Stimulated activated CD8-positive, alpha-beta memory T cell treated with anti-CD3 and anti-CD28 coated beads, Interleukin-4, amount 100 ng/mL, for 48 hours (primary cell): ENCODE measurements at places on chromosomes 1 and 21.

GRCh38 chr1:93519199-93519829 lies 71.4 kb downstream of the FNBP1L start:
- DNase-seq = no peak

DNA sequence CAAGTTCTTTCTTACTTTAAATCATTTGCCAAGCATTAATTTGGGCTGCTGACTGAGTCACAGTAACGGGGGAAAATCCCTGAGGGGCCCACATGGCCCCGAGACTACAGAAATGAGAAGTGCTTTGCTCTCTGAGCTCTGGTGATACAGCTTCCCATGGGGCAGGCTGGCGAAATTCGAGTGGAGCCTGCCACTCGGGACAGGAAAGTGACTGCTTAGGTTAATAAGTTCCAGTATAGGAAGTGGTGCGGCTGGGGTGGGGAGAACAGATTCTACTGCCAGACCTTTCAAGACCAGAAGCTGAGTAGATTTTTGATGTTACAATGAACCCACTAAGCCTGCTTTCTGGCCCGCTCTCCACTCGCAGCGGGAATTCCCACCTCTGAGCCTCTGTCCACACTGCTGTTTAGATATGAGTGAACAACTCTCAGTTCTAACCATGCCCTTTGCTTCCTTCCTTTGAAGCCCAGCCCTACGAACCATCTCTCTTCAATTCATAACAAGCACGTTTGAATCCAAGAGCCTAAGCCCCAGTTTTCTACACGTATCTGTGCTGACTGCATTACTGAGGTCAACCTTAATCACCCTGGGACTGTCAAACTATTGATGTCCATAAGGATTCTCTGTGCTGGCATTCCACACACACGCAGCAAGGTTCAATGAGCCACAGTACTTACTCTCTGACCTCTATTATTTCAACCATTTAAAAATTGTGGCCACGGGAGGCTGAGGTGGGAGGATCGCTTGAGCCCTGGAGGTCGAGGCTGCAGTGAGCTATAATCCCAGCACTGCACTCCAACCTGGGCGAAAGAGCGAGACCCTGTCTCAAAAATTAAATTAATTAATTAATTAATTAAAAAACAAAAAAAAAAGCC lies 9.6 kb downstream of the ZBTB17 start:
- peak; percentile 87 for DNase-seq

- no peak for DNase-seq
Observed at GRCh38 chr1:107183011-107183410, 42.2 kb downstream of the NTNG1 start.

DNA sequence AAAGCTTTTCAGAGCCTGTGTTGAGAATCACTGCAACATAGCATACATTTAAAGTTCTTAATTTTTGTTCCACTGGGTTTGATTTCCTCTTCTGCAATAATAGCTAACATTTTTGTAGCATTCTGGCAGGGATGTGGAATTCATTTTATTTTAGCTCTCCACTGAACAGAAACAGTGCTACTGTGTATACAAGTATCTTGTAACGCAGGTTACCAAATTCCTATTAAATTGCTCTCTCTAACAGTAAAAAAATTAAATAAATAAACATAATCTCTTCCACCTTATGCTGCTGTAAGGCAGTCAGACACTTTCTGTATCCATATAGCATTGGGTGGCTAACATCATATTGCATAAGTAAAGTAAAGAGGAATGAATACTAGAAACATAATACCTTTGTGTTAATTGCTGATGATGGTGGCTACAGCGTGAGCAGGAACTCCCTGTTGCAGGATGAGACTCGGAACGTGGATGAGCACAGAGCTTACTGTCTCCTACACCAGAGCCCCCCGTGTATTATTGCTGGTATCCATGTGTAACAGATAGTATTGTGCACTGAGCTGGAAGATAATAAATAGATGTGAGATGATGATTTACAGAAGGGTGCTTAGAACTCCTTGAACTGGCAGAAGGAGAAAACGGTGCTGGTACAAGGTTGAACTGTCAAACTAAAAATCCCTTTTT lies 276.9 kb upstream of the SNX7 start:
- no peak for DNase-seq

- DNase-seq = no peak
Observed at GRCh38 chr1:219279017-219279770, 105.5 kb downstream of the LYPLAL1 start.

GRCh38 chr1:70542856-70543255 lies 131.8 kb downstream of the CTH start:
- no peak for DNase-seq

- DNase-seq = no peak
Observed at GRCh38 chr21:41428847-41429246, 2.8 kb downstream of the MX1 start.

DNA sequence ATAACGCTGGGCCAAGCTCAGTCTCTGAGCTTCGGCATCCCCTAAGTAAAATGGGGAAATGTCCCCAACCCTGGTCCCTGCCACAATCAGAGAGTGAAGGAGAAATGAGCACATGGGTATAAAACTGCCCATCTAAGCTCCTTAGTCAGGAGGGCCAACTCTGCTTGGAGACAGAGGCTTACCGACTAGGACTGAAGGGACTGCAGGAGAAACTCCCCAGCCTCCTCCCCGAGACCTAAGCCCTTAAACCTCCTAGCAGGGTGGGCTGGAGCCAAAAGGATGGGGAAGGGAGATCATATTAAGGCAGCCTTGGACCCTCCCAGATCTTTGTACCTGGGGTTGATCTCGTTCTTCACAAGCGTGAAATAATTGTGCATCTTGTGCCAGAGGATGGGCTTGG lies 5.5 kb downstream of the ETNK2 start:
- DNase-seq = no peak

GRCh38 chr1:208731981-208732821 lies 488.0 kb upstream of the PLXNA2 start:
- DNase-seq = no peak

- DNase-seq = peak; percentile 62
Observed at GRCh38 chr1:150621497-150622302, 7.7 kb downstream of the ENSA start.

- DNase-seq = peak; percentile 43
Observed at GRCh38 chr1:247415423-247416361, at the start of gene NLRP3. TSS of gene NLRP3 (plus strand) at chr1:247416173. CDS start at chr1:247418801, 2,628 bp downstream.

- DNase-seq = no peak
Observed at GRCh38 chr1:78387201-78387600, 103.6 kb upstream of the PTGFR start.

DNA sequence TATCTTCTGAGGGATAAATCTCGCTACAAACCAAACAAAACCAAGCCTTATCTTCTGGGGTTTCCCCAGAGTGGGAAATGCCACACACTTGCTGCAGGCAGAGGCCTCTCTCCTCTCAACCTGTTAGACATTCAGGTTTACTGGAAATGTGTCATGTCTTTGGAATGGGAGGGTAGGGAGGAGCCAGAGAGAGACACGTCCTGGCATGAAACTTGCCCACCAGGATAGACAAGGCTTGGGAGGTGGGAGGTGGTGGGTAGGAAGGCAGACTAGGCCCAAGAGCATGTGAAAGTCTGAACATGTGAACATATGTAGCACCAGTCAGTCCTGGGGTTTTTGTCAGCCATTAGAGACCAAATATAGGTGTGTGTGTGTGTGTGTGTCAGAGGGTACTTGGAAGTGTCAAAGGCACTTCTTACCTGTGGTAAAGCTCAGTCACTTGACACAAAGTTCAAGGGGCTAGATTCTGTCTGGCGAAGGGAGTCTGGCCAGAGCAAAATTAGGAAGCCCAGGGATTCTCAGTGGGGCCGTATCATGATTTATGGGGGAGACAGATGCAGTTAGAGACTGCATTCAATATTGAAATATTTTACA lies 32.4 kb upstream of the PIGC start:
- no peak for DNase-seq

GRCh38 chr1:184563308-184563707 lies 176.5 kb downstream of the C1orf21 start:
- no peak for DNase-seq

DNA sequence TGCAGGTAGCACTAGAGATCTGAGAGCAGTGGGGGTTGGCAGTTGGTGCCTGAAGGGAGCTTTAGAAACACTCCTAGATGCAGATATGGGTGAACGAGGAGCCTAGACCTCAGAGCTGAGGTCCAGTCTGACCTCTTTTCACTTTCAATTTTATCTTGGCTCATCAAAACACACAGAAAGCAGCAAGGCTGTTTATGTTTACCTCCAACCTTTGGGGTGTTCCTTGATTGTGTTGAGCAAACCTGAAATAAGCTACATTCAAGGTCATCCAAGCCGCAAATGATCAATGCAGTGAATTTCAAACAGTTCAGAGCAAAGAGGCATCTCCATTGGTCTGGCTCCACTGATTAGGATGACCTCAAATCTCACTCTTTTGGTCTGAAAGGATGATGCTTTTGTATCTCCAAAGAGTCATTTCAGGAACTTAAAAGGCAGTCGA lies 1.3 kb downstream of the LY9 start:
- no peak for DNase-seq

- no peak for DNase-seq
Observed at GRCh38 chr1:113185463-113186104, 112.6 kb downstream of the LRIG2 start.

- no peak for DNase-seq
Observed at GRCh38 chr1:173148971-173149370, 58.2 kb downstream of the TNFSF4 start.

GRCh38 chr1:227958617-227959324 lies 11.0 kb upstream of the WNT9A start:
- DNase-seq = peak; percentile 3

- DNase-seq = no peak
Observed at GRCh38 chr1:218967836-218968235, 205.8 kb upstream of the LYPLAL1 start.

- DNase-seq = no peak
Observed at GRCh38 chr1:81681601-81682266, 119.0 kb upstream of the ADGRL2 start.

DNA sequence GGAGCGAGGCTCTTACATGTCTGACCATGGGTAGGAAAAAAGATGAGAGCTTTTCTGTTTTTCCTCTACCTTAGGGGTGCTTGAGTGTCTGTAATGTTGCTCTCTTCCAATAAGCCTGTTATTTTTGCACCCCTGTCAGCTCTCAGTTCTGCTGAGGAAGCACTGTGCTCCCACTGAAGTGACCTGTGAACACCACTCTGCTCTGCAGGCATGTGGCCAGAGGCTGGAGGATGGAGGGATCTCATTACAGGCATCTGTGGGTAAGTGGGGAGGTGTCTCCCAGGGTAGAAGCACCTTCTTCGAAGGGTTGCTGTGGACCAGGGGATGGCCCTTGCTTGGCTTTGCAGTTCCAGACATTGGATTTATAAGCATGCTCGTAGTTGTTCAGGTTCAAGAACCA lies 56.8 kb upstream of the RBM15 start:
- DNase-seq = no peak

DNA sequence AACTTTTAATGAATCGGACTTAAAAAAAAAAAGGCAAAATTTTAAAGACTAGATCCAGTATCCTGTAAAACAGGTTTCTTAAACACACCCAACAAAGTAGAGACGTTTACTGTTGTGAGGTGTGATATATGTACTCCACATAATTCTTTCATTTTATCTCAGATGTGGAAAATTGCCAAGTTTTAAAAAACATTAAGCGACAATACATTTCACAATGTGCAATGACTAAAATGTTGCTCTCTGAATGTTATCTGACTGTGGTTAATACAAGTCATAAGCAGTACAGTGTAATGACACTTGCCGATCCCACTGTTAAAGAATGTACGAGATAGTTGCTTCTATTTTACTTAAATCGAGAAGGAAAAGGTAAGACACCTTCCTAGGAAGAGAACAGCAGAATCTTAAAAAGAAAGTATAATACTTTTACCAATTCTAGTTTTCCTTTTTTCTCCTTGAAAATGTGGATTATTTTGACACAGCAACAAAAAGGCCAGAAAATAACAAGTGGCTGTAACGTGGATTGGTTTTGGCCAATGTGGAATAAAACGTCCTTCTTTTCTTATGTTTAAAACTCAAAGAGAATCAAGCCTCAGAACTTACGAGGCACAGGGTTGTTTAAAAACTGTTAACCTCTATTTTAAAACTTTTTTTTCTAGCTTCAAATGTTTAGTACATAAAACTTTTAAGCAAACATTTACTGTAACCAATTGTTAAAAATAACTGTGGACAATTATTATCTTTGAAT lies 51.4 kb downstream of the TP53BP2 start:
- no peak for DNase-seq

DNA sequence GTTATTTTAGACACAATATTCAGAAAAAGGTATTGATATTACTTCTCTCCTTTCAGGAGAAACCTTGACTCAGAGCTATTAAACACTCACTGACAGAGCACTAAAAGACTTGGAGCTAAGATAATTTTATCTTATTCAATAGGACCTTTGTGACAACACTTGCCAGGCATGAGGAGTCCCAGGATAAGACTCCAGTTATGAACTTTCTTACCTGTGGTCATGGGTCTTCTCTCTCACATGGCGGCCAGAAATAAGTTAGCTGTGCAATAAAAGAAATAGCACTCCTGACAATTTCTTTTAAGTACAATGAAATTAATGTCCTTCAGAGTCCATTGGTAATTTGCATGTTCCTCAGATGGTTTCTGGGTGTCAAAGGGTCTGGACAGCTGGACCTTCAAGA lies 382.1 kb downstream of the BRINP3 start:
- DNase-seq = no peak

GRCh38 chr1:29974316-29974724 lies 738.0 kb downstream of the PTPRU start:
- no peak for DNase-seq
